ENCODE measurements at places on chromosomes 1 and 21.

GRCh38 chr1:200369706-200370105 is 40.1 kb downstream of the ZNF281 start:
- no peak for DNase-seq

- DNase-seq = peak; percentile 80
These were observed 22.6 kb upstream of the RNF187 start for GRCh38 chr1:228464487-228464983.

DNA sequence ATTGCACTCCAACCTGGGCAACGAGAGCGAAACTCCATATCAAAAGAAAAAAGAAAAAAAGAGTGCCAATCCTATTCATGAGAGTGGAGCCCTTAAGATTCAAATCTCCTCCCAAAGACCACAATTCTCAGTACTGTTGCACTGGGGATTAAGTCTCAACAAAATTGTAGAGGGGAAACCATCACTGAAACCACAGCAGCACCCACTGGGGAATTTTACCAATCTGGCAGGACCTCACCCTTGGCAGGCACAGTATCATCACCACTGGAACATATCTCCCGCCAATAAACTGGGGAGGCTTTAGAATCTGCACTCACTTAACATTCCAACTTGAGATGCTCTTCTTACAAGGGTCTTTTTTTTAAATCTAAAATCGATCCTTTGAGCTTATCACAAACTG is 41.0 kb downstream of the LRRC40 start:
- no peak for DNase-seq

GRCh38 chr1:214830941-214831340 is 227.9 kb downstream of the CENPF start:
- no peak for DNase-seq

DNA sequence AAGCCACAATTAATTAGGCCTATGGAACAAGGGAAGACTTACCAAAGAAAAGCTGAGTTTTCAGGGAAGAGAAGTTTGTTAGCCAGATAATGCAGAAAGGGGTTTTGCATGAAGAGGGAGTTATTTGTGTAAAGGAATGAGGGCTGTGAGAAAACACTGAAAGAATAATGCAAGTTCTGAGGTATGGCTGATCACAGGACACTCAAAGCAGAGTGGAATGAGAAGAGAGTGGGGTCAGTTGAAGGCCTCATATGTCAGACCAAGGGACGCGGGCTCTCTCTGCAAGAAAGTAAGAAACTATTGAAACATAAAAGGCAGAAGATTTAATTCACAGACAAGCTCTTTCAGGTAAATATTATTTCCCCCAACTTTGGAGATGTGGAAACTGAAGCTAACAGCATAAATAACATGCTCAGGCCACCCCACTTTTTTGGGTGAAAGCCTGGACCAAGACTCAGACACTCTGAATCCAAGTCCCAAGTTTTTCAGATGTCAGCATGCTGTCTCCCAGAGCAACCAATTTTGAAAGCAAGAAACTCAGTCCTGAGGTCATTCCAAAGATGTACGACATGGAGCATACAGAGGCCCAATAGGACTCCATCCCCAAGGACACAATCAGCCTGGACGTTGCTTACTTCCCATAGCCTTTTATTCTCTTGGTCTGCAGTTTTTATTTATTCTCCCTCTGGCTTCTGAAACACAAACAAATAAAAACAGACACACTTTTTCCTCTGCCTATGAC is 47.3 kb upstream of the FGGY start:
- no peak for DNase-seq

DNA sequence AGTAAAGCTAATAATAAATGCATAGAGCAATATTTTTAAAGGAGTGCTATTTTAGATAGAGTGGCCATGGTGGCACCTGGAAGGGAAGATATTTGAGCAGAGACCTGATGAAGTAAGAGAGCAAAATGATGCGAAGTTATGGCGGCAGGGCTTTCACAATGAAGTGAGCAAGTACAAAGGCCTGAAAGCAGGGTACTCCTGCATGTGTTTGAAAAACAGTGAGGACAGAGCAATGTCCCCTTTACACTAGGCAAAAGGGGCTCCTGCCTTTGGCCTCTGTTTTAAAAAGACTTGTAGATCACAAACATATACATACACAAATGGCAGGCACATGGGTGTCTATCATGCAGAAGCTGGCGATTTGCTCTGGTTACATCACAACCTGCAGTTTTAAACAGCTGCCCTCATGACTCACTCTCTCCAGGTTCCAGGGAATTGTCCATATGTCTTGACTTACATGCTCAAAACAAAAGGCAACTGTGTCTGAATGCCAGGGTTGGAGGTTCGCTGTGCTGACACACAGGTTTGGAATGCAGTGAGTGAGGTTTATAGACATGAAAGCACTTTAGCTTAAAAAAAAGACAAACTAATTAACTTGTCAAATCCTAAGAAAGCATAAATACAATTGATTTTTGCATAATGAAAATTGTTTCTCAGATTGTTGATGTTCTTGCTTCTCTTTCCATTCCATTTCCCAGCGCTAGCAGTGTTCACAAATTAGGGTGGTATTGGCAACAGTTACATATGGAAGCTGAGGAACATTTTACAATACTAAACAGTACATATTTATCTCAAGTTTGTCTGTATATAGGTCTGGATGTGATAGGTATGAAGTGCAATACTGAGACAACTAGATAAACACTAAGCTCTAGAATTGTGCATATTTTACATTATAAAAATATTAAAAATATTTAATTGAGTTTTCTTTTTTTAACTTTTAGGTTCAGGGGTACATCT is 313.9 kb downstream of the BARHL2 start:
- no peak for DNase-seq

DNA sequence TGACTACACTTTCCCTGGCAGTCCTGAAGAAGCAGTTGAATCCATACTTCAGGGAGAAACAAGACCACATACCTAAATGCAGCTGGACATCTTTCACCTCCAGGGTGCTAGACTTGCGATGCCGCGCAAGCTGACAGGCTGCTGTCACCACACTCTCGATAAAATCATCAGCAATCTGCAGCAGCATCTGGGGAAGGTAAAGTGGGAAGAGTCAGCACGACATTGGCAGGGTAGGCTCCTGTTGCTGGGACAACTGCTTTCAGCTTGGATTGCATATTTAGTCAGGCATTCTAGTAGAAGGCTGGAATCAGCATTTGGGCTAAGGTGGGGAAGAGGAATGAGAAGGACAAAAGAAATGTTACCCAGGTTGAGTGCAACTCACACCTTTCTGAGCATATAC is 21.1 kb downstream of the RAB42 start:
- no peak for DNase-seq

GRCh38 chr1:19166066-19166465 is 44.0 kb downstream of the UBR4 start:
- DNase-seq = no peak

DNA sequence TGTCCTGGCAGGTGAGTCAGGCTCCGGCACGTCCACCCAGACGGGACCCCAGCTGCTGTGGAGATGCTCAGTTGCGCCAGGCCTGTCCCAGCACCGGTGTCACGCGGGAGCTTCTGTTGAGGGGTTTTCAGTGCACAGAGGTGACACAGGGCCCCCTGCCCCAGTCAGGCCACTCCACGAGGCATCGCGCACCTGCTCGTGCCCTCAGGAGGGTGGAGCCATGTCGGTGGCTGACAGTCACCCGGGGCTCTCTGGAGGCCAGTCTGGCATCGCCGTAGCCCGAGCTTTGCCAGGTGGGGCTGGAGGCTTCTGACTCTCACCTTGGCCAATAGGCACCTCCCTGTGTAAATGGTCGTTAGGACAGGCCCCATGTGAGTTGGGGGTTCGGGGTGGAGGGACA is 11.1 kb downstream of the TMEM240 start:
- no peak for DNase-seq

DNA sequence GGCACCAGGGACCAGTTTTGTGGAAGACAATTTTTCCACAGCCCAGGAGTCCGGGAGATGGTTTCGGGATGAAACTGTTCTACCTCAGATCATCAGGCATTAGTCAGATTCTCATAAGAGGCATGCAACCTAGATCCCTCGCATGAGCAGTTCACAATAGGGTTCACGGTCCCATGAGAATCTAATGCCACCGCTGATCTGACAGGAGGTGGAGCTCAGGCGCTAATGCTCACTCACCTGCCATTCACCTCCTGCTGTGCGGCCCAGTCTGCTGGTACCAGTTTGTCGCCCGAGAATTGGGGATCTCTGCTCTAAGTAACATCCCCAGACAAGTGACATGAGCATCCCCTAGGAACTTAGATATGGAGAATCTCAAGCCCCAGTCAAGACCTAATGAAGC is 180.7 kb downstream of the COQ8A start:
- DNase-seq = no peak

DNA sequence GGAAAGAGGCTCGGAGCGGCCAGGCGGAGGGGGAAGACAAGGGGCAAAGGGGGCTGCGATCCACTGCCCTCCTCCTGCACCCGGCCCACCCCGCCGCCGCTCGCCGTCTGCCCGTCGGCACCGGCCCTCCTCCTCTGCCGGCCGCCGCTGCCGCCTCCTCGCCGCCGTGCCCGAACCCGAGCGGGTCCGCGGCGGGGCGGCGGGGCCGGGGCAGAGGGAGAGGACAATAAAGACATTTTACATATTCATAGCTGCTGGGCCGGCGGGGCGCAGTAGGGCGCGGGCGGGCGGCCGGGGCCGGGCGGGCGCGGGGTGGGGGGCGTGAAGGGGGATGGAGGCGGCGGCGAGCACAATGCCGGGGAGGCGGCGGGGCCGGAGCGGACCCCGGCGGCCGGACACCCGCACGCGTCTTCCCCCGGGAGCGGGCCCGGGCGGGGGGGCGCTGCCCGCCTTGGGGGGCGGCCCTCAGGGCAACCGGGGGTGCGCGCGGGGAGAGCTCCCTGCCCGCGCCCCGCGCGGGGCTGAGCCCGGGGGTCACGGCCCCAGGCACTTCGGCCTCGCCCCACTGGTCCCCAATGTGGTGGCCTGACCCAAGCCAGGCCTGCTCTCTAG is 546 bp downstream of the POU2F1 start:
- no peak for DNase-seq

DNA sequence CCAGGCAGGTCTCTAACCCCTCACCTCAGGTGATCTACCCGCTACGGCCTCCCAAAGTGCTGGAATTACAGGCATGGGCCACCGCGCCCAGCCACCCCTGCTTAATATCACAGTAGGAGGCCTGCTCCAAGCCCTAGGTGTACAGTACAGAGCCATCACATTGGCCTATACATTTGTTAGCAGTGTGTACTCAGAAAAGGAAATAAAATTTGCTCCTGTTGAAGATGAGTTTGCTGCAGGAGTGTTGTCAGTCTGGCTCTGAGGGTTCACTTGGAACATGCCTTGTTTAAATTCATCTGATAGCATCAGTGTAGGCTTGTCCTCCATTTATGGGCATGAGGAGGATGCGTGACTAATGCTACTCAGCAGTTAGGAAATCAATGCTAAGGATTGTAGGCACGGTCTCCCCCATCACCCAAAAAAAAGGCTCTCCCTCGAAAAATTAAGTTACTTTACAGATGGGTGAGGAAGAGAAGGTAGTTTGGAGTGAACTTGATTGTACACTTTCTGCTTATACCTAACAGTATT is 4.6 kb upstream of the ENAH start:
- DNase-seq = no peak

DNA sequence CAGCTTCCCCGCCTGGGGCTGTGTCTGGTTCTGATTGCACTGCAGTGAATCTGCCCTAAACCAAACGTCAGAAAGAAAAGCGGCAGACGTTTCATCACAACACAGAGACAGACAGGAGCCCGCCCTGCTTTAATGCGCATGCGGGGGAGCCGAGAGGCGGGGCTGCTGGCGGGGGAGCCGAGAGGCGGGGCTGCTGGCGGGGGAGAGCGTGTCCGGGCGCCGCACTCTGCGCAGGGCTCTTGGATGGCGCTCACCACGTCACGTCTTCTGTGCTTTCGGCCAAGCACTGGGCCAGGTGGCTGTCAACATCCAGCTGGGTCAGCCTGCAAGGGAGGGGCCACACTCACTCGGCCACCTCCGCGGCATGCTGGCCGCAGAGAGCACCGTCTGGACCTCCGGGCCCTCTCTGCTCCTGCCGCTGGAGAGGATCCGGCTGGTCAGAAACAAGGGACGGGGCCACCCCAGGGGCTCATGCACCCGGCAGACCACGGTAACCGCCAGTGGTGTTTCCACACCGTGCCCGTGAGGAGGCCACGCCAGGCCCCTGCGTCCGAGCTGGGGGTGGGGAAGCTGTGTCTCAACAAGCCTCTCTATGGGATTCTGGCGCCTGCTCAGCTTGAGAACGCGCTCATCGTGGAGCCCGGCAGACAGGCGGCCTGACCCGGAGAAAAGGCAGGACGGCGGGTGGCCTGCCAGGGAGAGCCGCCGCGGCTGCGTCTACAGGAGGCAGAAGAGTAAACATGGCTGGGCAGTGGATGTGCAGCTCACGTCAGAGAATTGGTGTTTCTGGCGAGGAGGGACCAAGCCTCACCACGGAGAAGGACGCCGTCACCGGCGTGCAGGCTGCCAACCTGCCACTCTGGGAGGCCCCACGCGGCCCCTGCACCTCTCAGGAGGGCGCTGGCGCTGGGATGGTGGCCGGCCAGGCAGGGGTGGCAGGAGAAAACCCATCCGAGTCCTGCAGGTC is 4.8 kb downstream of the FAAP20 start:
- DNase-seq = peak; percentile 94

- DNase-seq = no peak
These were observed 7.9 kb downstream of the TNFSF18 start for GRCh38 chr1:173042806-173043205.

DNA sequence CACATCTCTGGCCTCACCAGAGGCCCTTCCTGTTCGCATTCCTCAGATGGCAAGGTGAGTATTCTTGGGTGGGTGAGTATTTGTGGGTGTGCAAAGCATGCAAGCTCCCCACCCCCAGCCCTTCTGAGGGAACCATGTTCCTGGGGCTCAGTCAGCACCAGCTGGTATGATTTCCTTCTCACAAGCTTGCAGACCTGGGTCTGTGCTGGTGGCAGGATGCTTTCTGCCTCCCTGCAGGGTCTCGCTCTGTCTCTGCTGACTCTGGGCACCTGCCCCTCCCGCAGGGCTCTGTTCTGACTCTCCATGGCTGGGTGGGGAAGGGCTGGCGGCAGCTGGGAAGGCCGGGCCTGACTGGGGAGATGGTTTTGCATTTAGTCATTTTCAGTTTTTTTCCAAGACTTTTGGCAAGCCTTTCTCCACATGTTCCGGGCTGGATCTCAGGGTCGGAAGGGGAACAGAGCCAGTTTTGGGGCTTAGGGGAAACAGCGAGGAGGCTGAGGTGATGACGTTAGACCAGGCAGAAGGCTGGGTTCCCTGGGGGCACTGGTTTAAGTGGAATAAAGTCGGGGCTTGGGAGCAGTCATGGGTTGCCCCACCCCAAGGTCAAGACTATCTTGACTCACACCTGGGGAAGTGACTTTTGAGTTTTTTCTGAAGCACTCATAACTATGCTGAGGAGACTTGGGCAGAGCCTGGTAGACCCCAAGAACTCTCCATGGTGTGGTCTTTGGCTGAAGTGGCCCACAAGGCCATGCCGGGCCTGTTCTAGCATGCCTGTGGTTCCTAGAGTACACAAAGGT is 6.2 kb downstream of the RASSF5 start:
- no peak for DNase-seq

DNA sequence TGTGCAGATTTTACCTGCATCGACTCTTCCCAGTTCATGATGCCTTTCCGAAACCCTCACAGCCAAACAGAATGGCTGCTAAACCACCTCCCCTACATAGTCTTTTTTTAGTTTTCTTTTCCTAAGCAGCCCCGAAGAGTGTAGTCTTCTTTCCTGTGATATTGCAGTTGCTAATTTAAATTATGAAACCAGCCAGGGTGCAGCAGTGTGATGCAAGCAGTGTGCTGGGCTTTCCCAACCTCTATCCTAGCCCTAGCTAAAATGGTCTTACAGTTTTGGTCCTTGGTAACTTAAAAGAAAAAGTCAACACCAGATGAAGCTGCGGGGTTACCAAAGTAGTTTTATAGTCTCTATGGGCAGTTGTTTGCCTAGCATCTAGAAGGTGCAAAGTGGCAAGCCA is 82.0 kb upstream of the GCLM start:
- no peak for DNase-seq

All from frontal cortex (tissue), 4 donors.